A375 (cell line): ENCODE measurements at places on chromosomes 11 and 22. TPM values are rescaled to one million over a fixed set of nuclear protein-coding genes. Genes with fewer than 3 reads are reported as not detected.

The RIMBP3B gene
- 0.53 TPM in 2 replicates for total RNA-seq

The PATE2 gene
- 0.87 TPM in 1 of 2 replicates, not detected in the other for total RNA-seq

The DGAT2 gene
- 3.9 and 7.3 TPM in 2 replicates for total RNA-seq

The GLB1L2 gene
- 16.6 and 17.7 TPM in 2 replicates for total RNA-seq

The SERGEF gene
- total RNA-seq = 24.8 and 27.6 TPM in 2 replicates

The TUBGCP6 gene
- 21.3 and 21.4 TPM in 2 replicates for total RNA-seq

The PVALB gene
- total RNA-seq = not detected in 2 replicates

The UBQLNL gene
- total RNA-seq = not detected in 2 replicates

The OSBPL5 gene
- total RNA-seq = 17.8 and 20.1 TPM in 2 replicates

The OR10D3 gene
- total RNA-seq = 0.60 and 1.6 TPM in 2 replicates

The GGTLC3 gene
- total RNA-seq = not detected in 2 replicates

The CEND1 gene
- total RNA-seq = 2.1 and 3.8 TPM in 2 replicates

The SH3BP1 gene
- total RNA-seq = 11.0 and 14.9 TPM in 2 replicates

The TSPAN32 gene
- 0.90 TPM in 1 of 2 replicates, not detected in the other for total RNA-seq

The CCDC87 gene
- total RNA-seq = 0.11 TPM in 1 of 2 replicates, not detected in the other

The MYRF gene
- 3.1 and 4.8 TPM in 2 replicates for total RNA-seq

The C2CD2L gene
- total RNA-seq = 17.9 and 18.2 TPM in 2 replicates

The CARD18 gene
- not detected in 2 replicates for total RNA-seq

The CNGA4 gene
- not detected in 2 replicates for total RNA-seq

The ALDH3B1 gene
- total RNA-seq = 32.3 and 38.2 TPM in 2 replicates

The CRYBB3 gene
- total RNA-seq = 1.1 TPM in 1 of 2 replicates, not detected in the other

The ACAD8 gene
- total RNA-seq = 17.7 and 20.0 TPM in 2 replicates

The IFTAP gene
- 13.0 and 25.8 TPM in 2 replicates for total RNA-seq

The YWHAH gene
- 43.4 and 44.7 TPM in 2 replicates for total RNA-seq

The NRGN gene
- 6.6 and 13.4 TPM in 2 replicates for total RNA-seq

The BTG4 gene
- not detected in 2 replicates for total RNA-seq

The CARD16 gene
- 0.40 TPM in 1 of 2 replicates, not detected in the other for total RNA-seq

The OR5A1 gene
- total RNA-seq = not detected in 2 replicates

The OR5B21 gene
- total RNA-seq = not detected in 2 replicates
